ENCODE measurements at places on chromosomes 2 and 18.

- DNase-seq, result no peak
These were observed 1693.4 kb upstream of the SLC39A10 start for GRCh38 chr2:193963472-193964119.

GRCh38 chr18:32760391-32760790, 12.4 kb downstream of the KLHL14 start:
- DNase-seq, result no peak

GRCh38 chr2:143698888-143699570, 569.8 kb downstream of the ARHGAP15 start:
- no peak for DNase-seq

DNA sequence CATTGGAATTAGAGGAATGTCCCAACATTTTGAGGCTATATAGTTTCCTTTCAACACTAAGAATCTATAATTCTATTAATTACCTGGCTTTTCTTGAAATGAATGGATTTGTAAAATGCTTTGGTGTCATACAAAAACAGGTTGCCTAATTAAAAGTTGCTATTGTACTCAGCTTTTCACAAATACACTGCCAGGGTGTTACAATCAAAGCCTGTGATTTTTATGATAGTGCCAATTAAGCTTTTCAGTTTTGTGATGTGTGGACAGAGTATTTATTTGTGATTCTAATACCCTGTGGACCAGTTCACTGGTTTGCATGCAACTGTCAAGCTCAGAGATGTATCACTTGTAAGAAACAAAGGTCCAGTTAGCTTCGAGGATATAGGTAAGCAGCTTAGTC, 71.8 kb downstream of the NAB1 start:
- no peak for DNase-seq

DNA sequence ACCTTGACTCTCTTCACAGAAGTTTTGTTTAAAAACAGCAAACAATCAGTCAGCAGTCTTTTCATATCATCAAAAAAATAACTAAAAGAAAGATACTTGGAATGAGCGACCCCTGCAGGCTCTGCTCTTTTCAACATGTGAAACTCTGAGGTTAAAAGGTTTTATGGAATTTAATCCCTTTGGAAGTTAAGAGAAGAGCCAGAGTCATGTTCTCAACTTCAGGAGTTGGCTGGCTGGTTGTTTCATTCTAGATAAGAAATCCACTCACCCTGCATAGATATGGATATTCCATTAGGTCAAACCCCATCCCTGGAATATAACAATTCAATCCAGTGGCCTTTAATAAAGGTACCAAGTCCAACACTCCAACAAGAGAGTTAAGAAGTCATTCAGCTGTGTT, 115.6 kb upstream of the RMDN2 start:
- no peak for DNase-seq

- DNase-seq, result no peak
These were observed 155.8 kb upstream of the LRP1B start for GRCh38 chr2:142286618-142287017.

DNA sequence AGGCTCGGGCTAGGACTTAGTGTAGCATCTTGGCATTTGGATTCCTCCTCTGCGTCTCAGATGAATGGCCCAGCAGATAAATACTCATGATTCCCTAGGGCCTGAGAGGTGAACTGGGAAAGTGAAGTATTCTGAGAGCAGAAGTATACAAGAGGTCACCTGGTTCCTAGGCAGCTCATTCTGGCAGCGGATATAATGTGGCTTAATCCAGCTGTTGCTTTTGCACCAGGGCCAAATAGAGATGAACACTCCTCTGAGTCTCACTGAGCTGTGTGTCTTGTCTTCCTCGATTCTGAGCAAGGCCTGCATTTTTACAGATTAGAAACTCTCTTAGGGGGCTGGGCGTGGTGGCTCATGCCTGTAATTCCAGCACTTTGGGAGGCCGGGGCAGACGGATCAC, 196.1 kb downstream of the SLC4A3 start:
- no peak for DNase-seq

DNA sequence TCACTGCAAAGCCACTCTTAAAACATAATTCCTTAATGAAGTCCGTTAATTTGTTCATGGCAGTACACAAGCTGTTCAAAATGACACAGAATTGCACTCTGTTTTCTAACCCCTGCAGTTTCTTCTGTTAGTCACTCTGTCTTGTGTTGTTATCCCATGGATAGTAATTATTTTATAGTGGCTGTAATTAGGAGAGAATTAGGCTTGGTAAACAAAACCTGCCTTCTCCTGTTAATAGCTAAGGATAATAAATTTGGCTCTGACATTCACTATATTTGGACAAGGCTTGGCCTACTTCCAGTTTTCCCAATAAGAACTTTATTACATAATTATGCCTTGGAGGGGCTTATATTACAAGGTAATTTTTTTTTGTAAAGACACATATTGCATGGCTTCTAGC, 330.3 kb upstream of the FIGN start:
- no peak for DNase-seq

- no peak for DNase-seq
These were observed 63.0 kb upstream of the PLA2R1 start for GRCh38 chr2:160125366-160125765.

DNA sequence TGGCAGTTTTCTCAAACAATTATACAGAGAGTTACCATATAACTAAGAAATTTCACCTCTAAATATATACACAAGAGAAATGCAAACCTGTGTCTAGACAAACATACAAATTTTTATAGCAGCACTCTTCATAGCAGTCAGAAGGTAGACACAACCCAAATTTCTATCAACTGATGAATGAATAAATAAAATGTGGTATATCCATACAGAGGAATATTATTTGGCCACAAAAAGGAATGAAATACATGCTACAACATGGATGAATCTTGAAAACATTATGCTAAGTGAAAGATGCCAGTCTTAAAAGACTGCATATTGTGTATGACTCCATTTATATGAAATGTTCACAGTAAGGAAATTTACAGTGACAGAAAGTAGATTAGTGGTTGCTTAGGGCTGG, 30.6 kb upstream of the KDM3A start:
- no peak for DNase-seq

DNA sequence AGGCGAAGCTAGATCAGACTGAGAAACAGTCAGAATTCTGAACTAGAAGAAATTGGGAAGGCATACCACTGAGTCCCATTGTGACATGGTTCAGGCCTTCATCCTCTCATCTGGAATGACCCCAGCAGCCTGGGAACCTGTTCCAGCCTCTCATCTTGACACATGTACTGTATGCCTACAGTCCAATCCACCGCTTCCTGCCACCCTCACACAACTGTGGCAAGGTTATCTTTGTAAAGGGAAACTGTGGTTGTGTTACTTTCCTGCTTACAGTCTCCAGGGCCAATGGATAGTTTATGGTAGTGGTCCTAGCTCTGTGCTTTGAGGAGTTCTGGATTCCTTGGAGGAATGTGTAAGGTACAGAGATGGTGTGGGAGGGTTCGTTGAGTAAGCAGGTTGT, 296.9 kb upstream of the TRIB2 start:
- no peak for DNase-seq

DNA sequence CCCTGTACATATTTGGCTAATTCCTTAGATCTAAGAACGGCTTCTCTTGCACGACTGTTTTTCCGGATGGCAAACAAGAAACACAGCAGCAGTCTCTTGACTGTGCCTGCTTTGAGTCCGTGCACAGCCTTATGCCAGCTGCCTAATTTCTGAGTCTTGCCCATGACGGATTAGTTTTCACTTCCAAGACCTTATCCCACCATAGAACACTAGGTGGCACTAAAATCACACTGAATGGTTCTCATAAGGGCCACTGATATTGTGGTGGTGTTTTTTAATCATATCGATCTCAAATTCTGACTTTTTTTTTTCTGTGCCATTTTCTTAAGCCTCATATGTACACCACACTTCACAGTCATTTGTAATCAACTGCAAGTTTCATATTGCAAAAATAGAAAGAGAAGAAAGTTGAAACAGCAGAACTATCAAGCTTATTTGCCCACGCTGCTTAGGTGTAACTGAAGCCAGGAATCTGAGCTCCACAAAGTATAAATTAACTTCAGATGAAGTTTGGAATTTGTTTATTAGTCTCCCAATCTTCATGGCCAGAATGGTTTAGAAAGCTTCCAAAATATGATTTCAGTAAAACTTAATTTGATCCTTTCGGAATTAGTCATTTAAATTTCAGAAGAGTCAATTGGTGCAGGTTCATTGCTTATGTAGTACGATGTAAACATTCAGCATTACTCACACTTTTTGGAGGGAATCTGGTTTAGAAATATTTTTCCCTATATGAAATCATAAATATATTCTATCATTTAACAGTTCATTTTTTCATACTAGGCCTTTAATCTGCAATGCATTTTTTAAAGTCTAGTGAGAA, 45.5 kb upstream of the SCN7A start:
- DNase-seq, result no peak

DNA sequence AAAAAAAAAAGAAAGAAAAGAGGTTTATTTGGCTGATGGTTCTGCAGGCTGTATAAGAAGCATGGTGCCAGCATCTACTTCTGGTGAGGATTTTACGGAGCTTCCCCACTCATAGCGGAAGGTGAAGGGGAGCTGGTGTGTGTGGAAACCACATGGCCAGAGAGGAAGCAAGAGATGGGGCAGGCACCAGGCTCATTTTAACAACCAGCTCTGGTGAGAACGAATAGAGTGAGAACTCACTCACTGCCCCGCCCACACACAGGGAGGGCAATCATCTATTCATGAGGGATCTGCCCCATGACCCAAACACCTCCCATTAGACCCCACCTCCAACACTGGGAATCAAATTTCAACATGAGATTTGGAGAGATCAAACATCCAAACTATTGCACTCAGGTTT, 68.5 kb downstream of the MOGAT1 start:
- no peak for DNase-seq

- no peak for DNase-seq
These were observed 800 bp downstream of the HOXD13 start for GRCh38 chr2:176093145-176093897.
